Natural killer cell (primary cell): ENCODE measurements at places on chromosomes 16 and 17.

- DNase-seq: no peak
These were observed 860 bp upstream of the PLCG2 start for GRCh38 chr16:81778231-81778630.

GRCh38 chr17:205817-206216 lies 24.4 kb upstream of the DOC2B start:
- DNase-seq: no peak

DNA sequence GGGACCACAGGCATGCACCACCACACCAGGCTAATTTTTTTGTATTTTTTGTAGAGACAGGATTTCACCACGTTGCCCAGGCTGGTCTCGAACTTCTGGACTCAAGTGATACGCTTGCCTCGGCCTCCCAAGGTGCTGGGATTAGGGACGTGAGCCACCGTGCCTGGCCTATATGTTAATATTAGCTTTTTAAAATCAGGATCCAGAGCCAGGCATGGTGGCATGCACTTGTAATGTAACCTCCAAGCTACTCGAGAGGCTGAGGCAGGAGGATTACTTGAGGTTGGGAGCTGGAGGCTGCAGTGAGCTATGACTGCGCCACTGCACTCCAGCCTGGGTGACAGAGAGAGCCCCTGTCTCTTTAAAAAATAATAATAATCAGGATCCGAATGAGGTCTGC lies 8.5 kb upstream of the ADCY7 start:
- no peak for DNase-seq

DNA sequence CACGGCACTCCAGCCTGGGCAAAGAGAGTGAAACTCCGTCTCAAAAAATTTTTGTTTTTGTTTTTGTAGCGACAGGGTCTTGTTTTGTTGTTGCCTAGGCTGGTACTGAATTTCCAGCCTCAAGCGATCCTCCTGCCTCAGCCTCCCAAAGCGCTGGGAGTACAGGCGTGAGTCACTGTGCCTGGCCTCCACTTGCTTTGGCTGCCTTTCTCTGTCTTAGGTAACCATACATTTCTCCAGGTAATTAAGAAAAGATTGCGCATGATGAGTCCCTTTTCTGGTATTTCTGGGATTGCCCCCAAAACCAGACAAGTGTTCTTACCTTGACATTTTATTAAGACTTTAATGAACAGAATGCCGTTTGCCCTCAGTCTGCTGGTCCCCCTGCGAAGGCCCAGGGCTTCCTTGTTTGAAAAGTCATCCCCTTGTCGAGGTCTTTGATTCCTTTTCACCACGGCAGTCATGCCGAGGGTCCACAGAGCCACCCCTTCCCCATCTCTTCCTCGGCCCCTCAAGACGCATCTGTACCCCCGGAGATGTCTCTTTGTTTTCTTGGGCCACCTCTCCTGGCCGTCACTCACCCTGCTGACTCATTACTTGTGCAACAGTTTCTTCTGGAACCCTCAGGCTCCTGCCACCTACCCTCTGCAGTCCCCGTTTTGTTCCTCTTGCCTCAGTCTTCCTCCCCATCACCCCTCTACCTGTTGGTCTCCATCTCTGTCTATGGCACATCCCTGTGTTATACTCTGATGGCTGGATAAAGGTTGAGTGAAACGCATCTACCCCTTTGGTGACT lies 151.0 kb downstream of the SEC14L1 start:
- no peak for DNase-seq

DNA sequence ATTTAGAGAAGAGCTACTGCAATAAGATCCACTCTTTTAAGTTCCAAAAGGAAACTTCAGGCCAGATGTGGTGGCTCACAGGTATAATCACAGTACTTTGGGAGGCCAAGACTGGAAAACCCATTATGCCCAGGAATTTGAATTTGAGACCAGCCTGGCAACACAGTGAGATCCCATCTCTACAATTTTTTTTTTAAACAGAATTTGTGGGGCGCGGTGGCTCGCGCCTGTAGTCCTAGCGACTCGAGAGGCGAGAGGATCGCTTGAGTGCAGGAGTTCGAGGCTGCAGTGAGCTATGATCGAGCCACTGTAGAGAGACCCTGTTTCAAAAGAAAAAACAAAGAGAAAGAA lies 793 bp downstream of the COG7 start:
- no peak for DNase-seq

DNA sequence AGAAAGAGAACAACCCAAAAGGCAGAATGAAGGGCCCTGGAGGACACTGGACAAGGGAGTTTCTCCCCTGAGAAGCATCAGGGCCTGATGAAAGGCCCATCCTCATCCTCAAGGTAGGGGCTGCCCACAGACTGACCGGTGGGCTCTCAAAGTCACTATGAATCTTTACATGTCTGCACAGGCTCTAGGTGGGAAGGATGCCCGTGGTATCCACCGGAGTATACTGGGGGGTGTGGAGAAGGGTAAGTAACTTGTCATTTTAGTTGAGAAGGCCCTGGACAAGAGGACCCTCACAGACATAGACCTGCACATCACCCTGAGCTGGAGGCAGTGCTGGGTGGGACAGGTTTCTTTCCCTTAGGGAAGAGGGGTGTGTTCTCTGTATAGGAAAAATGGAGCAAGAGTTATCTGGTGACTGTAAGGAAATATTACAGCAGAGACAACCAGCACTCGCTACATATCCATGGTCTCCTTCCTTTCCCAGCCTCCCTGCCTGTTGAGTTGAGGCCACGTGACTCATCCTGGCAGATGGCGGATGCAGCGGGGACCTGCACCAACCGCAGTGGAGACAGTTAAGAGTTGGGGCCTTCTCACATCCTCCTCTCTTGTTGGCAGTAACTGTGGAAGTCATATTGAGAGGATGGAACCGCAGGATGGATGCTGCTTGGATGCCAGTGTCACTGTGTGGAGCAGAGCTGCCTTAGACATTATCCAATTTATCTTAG lies 45.6 kb upstream of the KCNJ12 start:
- DNase-seq: no peak

DNA sequence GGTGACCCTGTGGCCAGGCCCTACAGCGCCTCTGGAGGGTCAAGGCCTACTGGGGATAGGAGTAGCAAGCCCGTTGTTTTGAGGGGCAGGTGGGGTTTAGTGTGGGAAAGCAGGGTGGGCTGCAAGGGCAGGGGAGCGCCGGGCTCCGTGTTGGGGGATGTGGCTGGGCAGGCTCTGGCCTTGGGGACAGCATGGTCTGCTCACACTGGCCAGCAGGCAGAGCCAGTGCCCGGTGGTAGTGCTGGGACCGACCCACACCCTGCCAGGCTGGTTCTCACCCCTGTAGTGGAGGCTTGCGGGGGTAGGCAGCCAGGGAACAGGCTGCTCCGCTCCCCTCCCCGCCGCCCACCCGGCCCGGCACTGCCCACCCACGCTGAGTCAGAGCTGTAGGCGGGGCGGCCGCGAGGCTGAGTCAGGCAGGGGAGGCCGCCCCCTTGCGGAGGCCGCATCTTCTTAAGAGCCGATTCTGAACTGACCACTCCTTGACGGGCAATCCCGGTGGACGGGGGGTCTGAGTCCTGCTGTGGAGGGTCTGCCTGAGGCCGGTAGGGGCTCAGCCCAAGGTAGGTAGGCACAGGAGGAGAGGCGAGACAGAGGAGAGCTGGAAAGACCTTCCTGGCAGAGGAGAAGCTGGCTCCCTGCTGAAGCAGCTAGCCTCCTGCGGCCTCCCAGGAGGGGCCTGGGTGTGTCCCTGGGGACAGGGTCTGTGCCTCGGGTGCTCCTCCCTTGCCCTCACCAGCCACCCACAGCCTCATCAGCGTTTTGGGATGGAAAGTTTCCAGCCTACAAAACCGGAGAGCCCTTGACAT lies 62.4 kb downstream of the BAIAP2 start:
- DNase-seq: peak; percentile 68

GRCh38 chr16:58578642-58579041 lies 51.0 kb downstream of the CNOT1 start:
- DNase-seq: no peak

DNA sequence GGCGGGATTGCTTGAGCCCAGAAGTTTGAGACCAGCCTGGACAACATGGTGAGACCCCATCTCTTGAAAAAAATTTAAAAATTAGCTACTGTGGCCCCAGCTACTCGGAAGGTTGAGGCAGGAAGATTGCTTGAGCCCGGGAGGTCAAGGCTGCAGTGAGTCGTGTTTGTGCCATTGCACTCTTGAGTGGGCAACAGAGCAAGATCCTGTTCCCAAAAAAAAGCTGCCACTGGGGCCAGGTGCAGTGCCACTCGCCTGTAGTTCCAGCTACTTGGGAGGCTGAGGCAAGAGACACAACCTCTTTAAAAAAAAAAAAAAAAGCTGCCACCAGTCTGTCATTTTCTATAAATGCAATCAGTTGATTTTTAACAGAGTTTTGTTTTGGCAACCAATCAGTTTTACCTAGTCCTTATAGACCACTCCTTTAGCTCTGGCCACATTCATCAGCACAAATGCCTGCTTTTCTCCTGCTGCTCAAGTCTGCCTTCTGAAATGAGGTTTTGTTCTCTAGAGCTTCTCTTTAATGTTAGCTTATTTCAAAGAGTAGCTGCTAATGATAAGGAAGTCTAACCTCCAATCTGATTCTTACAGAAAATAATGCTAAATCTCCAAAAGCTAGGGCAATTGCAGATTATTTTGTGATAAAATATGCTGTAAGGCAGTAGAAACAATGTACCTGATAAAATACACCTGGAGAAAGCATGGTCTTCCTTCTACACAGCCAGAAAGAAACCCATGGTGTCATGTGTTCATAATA lies 64.8 kb downstream of the TUBD1 start:
- DNase-seq: peak; percentile 51

DNA sequence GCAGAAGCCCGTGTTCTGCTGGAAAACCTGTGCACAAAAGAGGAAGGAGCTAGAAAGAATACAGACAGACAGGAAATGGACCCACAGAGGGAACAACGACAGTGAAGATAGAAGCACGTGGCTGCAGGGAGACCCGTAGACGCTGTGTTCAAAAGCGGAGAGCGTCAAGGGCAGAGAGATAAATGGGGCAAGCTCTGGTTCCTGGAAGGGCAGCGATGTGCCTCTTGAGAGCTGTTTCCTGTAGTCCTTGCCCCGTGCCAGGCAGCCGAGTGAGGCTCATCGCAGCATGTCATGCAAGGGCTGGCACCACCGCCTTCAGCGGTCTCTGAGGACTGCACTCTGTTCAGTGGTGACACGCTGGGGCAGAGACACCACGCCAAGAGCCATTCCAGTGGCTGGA lies 43.6 kb upstream of the CACNG5 start:
- no peak for DNase-seq

DNA sequence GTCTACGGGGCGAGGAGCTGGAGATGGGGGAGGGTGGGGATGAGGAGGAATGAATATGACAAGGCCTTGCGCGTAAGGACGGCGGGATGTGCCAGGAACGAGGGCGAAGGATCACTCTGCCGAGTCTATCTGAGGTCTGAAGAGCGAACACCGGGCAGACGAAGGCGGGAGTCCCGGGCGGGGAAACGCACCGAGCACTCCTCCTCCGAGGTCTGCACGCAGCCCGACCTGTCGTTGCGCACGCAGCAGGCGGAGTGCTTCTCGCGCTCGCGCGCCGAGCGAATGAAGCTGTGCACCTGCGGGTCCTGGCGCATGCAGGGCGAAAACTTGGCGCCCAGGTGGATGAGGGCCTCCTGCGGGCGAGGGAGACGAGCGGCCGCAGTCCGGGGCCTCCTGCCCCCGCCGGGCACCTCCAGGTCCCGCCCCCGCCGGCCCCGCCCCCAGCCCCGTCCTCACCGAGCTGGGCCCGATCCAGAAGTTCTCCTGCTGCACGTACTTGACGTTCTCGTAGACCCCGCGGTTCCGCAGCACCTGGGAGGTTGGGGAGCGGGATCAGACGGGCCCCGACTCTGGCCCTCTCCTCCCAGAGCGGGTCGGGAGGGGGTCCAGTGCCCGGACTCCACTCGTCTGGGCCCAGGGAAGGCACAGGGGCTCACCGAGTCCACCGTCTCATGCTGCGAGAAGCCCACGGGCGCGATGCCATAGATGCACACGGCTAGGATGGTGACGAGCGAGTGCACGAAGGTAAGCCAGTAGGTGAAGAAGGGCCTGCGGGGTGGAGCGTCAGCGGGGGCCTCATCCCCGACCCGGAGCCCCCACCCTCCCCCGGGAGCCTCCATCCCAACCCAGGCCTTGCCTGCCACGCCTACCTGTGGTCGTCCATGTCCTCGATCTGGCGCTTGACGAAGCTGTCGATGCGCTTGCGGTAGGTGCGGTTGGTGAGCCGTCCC lies 7.6 kb downstream of the SNRNP25 start:
- DNase-seq: no peak

DNA sequence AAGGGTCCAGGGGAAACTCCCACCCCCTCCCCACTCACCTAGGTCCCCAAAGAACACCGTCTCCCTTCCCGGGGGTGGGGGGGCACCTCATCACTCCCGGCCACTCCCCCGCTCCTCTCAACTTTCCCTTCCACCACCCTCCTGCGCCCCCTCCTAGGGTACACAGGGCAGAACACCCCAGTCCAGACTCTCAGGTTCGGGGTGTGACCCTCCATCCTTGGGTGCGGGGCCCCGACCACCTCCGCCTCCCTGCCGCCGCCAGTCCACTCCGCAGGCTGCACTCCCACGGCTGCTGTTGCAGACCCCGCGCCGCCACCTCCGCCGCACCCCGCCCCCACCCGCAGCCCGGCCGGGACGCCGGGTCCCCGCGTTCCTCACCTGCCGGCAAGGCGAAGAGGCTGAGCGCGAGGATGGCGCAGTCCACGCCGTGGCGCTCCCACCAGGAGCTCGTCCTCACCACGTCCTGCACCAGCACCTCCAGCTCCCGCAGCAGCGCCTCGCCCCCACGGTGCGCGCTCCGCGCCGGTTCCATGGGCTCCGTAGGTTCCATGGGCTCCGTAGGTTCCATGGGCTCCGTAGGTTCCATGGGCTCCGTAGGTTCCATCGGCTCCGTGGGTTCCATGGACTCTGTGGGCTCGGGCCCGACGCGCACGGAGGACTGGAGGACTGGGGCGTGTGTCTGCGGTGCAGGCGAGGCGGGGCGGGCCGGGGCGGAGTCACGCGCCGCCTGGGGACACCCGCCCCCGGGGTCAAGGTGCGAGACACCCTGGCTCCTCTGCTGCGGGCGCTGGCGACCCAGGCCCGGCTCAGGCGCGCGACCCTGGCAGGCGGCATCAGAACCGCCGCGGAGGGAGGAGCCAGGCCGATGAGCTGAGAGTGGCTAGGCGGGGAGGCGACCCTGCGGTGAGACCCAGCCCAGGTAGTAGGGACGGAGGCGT lies at the start of gene FADS6:
Gene FADS6 (minus strand): TSS at position 660 of the 938 bp plus-strand sequence. CDS start 38 bp downstream, at position 622.
- DNase-seq: no peak

GRCh38 chr17:18226284-18226945 lies 980 bp downstream of the LLGL1 start:
- DNase-seq: peak; percentile 43

GRCh38 chr17:68468334-68468733 lies 11.0 kb upstream of the WIPI1 start:
- DNase-seq: no peak

DNA sequence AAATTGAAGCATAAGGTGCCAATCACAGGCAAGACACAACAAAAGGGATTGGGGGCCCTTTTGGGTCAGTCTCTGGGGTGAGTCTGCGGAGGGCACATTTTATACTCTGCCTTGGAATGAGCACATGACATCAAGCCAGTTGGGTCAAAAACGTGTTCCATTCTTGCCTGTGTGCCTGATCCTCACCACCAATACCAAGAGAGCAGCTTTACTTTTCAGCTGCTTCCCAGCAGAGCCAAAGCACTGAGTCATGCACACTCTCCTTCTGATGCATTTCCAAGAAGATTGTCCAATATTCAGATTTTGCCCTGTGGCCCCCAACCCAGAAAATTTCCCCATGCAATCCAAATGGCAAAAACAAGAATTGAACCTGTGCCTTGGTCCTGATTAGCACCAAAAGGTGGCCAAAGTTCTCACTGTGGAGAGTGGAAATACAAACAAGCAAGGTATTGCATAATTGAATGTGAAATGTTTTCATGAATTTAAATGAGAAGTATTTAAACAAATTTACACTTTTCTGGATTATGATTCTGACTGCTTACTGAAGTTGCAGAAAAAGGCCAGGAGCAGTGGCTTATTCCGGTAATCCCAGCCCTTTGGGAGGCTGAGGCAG lies 217.8 kb upstream of the SOX9 start:
- DNase-seq: no peak
